ENCODE measurements at places on chromosomes 6 and 20. TPM values are rescaled to one million over a fixed set of nuclear protein-coding genes. Genes with fewer than 3 reads are reported as not detected.
A peak's percentile ranks its signal among the peaks of the same experiment; 100 is the strongest.

- peak; percentile 45 for DNase-seq
Observed at GRCh38 chr6:170117111-170117972, 173.5 kb downstream of the DLL1 start.

GRCh38 chr6:33983721-33984465 is 162.0 kb downstream of the GRM4 start:
- peak; percentile 31 for DNase-seq

- DNase-seq = peak; percentile 64
Observed at GRCh38 chr6:36131511-36132245, 1.4 kb downstream of the MAPK13 start.

DNA sequence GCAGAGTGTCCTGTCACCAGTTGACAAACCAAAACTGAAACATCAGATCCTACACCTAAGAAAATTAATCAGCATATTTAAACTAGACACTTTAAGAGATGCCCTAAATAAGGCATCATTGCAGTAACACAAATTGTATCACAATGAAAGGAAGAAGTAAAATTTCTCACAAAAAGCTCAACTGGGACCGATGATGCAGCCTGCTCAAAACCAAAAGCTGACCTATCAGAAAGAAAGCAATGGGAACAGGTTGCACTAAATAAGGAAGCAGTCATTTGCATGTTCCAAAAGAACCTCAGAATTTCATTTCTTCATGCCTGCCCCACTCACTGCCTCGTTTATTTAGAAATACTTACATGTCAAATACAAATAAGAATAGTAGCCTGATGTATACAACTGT is 12.1 kb downstream of the HIVEP2 start:
- DNase-seq = no peak

GRCh38 chr20:33875055-33875454 is 63.9 kb downstream of the CHMP4B start:
- DNase-seq = no peak

GRCh38 chr6:63750400-63750799 is 114.8 kb downstream of the PHF3 start:
- DNase-seq = no peak

DNA sequence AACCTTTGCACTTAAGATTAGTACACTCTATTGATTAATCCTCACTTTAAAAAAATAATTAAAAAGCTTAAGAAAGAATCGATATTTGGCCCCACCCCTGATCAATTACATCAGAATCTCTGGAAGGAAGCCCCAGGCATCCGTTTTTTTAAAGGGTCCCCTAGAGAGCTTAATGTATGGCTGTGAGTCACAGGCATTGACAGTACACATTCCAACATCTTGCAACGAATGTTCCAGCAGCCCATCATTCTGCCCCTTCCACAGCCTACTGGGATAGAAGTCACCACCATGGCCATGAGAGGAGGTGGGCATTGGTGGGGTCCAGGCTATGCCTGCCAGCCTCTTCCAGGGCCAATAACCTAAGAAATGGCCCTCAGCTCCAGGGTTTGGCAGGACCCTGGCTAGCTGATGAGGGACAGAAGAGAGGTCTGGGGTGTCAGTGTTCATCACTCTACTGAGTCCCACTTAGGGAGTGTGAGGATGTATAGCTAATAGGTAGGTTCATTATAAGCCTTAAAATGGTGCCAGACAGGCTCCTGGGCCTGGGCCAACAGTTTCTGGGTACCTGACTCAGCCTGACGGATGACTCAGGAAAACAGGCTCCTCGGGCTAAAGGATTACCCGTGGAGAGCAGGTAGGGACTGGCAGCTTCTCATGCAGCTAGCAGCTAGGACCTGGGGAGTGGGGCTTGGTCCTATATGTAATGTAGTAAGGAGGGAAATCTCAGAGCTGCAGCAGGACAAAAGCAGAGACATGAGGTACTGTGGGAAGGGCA is 40.4 kb downstream of the MDGA1 start:
- peak; percentile 32 for DNase-seq

DNA sequence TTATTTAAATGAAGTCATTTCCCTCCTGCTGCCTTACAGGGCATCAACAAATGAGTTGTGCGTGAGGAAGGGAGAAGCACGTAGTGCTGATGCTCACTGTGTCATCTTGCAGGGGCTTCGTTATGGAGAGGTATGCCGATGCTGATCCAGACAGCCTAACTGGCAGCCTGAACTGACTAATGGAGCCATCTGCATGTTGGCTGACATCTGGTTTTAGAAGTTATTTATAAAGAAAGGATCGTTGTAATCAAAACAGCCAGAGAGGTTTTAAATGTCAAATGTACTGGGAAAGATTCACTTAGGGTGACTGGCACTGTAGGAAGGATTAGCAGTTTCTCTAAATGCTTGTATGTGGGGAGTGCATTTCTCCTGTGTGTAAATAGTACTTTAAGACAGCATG is 54.6 kb downstream of the FARS2 start:
- no peak for DNase-seq

GRCh38 chr6:72363844-72364740 is 257.8 kb upstream of the KCNQ5 start:
- DNase-seq = no peak

DNA sequence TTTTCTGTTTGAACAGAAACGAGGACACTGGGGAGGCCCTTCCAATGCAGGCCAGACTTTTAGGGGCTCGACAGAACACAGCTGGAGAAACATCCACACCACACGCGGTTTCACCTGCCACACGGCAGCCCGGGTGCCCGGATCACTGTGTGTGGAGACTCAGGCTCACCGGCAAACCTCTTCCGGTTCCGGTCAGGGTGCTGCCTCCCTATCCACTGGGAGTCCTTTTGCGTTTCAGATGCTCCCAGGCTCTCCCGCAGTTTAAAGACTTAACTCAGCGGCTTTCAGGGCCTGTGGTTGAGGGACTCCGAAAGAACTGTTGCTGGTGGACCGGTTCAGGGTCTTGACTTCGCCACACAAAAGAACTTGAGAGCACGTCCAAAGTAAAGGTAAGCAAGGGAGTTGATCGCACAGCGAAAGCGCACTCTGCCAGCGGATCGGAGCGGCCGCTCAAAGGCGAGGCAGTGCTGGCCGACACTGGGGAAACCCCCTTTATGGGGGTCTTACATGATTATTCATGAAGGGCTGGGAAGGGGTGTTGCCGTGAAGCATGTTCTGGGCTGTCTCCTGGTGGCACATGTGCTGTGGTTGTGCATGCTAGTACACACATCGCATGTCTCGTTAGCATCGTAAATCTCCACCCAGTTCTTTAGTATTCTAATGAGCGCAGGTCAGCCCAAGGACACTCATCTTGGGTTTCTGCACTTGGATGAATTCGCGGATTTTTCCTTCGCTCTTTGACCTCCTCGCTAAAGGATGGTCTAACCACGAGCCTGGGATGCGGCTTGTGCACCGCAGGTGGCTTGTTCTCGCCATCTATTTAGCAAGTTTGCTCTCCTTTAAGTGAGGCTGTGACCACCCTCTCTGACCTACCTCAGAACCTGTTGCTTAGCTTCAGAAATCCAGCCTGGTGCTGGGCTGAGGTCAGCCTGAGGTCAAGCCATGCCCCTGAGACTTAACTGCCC is 180.3 kb downstream of the CDH26 start:
- DNase-seq = peak; percentile 77

- DNase-seq = no peak
Observed at GRCh38 chr20:15756002-15756753, 817.1 kb downstream of the KIF16B start.

- DNase-seq = no peak
Observed at GRCh38 chr20:62042025-62042820, 23.5 kb downstream of the TAF4 start.

GRCh38 chr6:10355115-10355702 is 59.7 kb downstream of the TFAP2A start:
- DNase-seq = no peak

DNA sequence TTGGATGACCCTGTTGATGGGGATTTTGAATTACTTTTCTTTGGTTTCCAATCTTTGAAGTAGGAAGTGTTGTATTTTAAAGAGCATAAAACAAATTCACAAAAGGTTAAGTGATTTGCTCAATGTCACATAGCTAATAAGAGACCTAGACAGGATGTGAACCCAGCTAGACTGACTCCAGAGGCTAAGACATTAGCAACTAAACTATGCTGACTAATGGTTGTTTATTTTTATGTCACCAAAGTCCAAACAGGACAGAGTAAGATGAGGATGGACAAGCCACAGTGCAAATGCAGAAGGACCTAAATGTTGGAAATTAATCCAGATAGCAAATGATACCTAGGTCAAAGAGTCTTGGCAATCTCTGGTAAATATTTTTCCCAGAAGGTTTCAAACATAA is 38.0 kb downstream of the OGFRL1 start:
- DNase-seq = no peak

DNA sequence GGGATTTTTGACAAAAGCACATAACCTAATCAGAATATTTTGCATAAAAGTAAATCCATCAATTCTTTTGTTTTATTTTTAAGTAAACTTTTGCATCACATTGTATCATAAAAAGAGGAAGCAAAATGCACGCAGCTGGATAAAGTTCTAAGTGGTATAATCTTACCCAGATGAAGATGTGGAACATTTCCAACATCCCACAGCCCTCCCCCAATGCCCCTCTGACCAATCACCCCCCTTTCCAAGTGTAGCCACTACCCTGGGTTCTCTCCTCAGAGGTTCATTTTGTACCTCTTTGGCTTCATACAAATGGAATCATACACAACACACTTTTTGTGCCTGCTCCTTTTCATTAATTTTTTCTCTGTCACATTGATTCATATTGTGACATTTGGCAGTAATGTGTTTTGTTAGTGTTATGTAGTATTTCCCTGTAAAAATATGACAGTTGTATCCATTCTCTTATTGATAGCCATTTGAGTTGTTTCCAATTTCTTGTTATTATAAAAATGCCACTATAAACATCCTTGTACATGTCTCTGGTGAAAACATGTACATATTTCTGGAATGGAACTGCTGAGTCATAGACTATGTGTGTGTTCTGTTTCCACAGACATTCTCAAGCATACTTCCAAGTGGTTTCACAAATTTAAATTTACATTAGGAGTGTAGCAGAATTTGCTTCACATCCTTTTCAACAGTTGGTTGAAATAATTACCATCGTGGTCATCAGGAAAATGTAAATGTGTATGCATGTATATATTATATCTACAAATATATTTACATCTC is 92.9 kb upstream of the SYNDIG1 start:
- no peak for DNase-seq

DNA sequence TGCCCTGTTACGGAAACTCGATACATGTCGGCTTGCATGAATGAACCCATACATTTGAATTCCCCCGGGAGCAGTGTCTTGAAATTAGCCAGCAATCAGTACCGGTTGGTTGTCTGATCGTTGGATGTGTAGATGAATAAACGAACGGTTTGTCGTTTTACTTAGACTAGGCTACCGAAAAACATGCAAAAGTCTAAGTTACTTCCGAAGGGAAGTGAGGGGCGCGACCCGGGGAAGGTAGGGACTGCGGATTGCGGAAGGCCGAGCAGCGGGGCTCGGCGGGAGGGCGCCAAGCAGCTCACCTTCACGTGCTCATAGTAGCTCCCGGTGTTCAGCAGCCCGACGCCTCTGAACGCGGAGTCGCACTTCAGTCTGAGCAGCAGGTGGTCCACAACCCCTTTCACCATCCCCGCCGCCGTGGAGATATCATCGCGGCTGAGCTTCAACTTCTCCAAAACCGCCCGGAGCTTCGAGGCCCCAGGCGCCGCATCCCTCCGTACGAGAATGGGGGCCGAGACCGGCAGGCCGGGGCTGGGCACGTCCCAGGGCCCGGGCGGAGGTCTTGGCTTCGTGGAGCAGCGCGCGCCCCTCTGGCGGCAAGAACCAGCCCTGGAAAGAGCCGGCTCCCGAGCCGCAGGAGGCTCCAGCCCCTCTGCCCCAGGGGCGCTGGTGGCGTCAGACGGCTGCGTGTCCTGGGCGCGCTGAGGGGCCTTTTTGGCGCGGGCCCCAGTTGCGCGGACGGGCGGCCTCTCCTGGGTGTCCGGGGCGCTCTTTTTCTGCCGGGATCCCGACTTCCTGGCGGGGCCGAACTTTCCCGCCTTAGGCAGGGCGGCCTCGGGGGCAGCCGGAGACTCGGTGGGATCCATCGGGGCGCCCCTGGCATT is 632 bp downstream of the CGAS start:
- DNase-seq = peak; percentile 66

DNA sequence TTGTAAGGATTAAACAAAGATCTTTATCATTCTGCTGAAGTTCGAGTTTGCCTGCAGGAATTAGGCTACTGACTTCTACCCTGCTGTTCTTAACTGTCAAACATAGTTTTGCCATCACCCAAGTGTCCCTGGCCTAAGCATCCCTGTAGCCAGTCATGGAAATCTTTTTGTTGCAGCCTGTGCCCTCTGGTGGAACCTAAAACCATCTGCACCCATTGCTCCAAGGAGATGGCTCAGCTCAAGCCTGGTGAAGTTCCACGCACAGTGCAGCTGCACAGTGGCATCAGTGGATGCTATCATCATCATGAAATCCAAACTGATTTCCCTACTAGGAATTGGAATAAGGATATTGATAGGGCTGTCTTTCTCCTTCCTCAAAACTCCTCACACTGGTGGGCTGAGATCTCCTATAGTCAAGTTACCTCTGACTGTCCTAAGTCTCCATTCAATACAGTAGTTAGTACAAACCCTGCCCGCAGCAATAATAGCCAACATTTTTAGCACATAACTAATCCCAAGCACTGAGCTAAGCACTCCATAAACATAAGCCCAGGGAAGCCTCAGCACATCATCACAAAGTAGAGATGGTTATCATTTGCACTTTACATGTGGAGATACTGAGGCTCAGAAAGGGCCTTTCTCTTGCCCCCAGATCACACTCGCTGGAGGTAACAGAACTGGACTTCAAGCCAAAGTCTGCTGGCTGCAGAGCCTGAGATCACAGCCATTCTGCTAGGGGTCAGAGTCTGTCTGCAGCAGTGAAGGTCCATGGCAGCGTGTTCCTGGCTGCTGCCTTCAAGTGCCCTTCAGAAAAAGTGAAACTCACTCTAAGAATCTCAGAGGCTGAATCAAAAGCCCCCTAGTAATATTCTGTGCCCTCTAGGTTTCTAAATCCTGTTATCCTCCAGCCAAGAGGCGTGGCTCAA is 77.2 kb upstream of the MC3R start:
- no peak for DNase-seq

The POPDC3 gene
- 9.9 TPM for total RNA-seq

The TRAPPC3L gene
- total RNA-seq = 0.22 TPM

The BAG2 gene
- total RNA-seq = 6.1 TPM

The MAS1 gene
- not detected for total RNA-seq

The MUCL3 gene
- total RNA-seq = 0.18 TPM

The RAET1E gene
- 0.80 TPM for total RNA-seq

The PSMF1 gene
- 187 TPM for total RNA-seq

The PEX7 gene
- total RNA-seq = 5.6 TPM

The PAK5 gene
- total RNA-seq = 0.18 TPM

The ADTRP gene
- total RNA-seq = 0.76 TPM

The TAF4 gene
- 20.1 TPM for total RNA-seq

The RPN2 gene
- total RNA-seq = 97.9 TPM

The TUBB2A gene
- total RNA-seq = 53.1 TPM

The MAP7 gene
- 1.2 TPM for total RNA-seq

The MOG gene
- total RNA-seq = not detected

The RAET1G gene
- total RNA-seq = 0.53 TPM

The KIAA0408 gene
- total RNA-seq = 45.3 TPM

Data from sciatic nerve (tissue), 2 donors.